Activated CD8-positive, alpha-beta memory T cell treated with anti-CD3 and anti-CD28 coated beads for 1 hour (primary cell): ENCODE measurements at places on chromosomes 4 and X.

DNA sequence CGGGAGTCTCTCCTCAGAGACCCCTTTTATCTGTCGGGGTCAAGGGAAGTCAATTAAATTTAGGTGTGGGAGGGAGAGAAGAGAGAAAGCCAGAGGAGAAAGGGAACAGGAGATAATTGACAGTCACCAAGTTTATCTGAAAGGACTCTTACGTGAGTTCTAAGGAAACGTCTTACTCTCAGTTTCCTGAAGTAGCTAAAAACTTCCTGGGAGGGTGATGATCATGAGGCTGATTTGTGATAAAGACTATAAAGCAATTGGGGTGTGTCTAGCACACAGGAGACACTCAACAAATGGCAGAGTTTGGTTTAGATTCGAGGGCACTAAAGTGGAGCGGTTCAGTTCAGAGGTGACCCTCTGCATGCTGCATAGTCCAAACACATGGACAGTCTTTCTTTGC, 254.1 kb downstream of the FBXW7 start:
- no peak for DNase-seq

DNA sequence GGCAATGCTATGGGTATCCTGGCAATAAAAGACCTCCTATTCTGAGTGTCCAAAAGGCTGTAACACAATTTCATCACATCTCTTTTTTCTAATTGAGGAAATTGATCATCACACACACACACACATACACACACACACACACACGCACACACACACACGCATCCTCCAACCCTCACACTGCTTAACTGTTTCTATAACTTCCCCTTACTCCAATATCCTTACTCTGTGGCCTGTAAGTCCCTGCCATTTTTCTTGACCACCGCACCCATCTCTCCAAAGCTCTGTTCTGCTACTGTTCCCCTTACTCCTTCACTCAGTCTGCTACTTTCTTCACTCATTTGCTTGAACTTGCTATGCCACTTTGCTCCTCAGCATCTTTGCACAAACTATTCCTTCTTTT, 115.6 kb downstream of the AMELX start:
- DNase-seq, result no peak

DNA sequence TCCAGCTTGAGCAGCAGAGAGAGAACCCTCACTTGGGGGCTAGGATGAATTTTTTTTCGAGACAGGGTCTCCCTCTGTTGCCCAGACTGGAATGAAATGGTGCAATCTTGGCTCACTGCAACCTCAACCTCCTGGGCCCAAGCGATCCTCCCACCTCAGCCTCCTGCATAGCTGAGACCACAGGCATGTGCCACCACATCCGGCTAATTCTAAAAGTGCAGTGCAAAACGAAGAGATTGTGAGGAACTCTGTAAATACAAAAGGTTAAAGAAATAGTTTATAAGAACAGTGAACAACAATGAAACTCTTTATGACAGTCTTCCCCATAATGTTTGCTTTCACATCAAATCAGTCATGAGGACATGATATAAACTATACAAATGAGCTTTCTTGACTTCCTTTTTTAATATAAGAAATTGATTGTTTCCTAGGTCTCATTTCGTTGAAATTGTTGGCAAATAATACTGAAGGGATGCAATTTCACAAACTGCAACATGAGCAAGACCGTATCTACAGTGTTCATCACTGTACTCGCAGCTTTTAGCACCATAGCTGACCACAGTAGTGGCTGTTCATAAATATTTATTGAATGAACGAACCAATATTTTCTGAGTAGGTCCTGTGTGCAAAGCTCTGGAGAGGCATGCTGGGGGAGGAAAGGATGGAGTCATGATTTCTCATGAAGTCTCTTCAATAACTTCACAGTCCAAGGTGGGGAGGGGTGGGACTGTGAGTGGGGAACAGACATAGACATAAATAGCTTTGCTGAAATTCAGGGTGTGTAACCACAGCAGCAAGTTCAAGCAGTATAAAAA, 116.1 kb downstream of the SHROOM3 start:
- DNase-seq, result no peak

- no peak for DNase-seq
Measured at GRCh38 chrX:69605521-69605920, 10.4 kb upstream of the EDA start.

GRCh38 chr4:39032218-39033085, at the start of gene TMEM156:
Gene TMEM156 (minus strand): TSS chr4:39032409. CDS start chr4:39032313, 96 bp downstream.
- no peak for DNase-seq

- DNase-seq, result no peak
Measured at GRCh38 chr4:181372014-181372413, 871.2 kb upstream of the TENM3 start.

GRCh38 chr4:178453057-178453456, 1010.8 kb upstream of the AGA start:
- DNase-seq, result no peak

- no peak for DNase-seq
Measured at GRCh38 chr4:14083150-14083549, 455.6 kb upstream of the BOD1L1 start.

GRCh38 chr4:176920694-176921093, 128.0 kb upstream of the VEGFC start:
- no peak for DNase-seq

- DNase-seq, result no peak
Measured at GRCh38 chr4:98733601-98734000, 75.2 kb upstream of the TSPAN5 start.

- DNase-seq, result no peak
Measured at GRCh38 chr4:10974371-10974770, 289.8 kb upstream of the CLNK start.

- no peak for DNase-seq
Measured at GRCh38 chrX:21408788-21409187, 34.6 kb downstream of the CNKSR2 start.

- no peak for DNase-seq
Measured at GRCh38 chrX:29487714-29488113, 727.6 kb upstream of the MAGEB2 start.

DNA sequence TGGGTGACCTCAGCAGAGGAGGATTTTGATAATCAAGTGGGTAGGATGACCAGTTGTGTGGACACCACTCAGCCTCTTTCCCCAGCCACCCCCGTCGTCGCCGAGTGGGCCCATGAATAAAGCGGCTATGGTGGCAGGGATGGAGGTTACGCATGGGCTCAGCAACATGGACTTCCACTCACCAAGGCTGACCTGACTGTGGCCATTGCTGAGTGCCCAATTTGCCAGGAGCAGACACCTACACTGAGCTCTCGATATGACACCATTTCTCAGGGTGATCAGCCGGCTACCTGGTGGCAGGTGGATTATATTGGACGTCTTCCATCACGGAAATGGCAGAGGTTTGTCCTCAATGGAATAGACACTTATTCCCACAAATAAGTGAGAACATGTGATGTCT, 361.3 kb downstream of the KLHL4 start:
- no peak for DNase-seq

DNA sequence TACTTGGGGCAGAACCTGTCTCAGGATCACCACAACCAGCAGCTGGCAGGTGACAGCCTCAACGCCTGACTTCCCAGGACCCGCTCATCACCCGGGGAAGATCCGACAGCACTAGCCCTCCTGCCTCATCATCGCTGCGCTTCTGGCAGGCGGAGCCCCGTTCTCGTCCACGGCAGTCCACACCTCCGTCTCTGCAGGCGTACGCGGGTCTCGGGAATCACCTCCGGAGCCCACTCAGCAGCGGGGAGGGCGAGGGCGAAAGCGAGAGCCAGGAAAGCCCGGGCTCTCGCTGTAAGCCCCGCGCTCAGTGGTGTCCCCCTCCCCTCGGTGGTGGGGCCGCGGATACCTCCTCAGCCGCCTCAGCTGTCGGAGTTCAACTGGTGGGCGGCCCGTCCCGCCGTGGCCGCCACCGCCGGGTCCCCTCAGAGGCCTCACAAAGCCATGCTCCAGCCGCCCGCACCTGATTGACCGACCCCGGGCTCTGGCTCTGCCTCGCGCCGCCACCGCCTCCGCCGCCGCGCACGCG, 518 bp upstream of the CNKSR2 start:
- no peak for DNase-seq

DNA sequence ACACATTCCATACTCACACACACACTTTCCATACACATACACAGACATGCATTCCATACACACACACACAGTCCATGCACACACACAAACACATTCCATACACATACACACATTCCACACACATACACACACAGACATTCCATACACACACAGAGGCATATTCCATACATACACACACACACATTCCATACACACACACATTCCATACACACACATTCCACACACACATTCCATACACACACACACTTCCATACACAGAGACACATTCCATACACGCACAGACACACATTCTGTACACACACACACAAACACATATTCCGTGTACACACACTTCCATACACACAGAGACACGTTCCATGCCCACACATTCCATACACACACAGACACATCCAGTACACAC, 14.8 kb downstream of the LINC00632 start:
- DNase-seq, result no peak
